ENCODE measurements at places on chromosomes 4 and X.

DNA sequence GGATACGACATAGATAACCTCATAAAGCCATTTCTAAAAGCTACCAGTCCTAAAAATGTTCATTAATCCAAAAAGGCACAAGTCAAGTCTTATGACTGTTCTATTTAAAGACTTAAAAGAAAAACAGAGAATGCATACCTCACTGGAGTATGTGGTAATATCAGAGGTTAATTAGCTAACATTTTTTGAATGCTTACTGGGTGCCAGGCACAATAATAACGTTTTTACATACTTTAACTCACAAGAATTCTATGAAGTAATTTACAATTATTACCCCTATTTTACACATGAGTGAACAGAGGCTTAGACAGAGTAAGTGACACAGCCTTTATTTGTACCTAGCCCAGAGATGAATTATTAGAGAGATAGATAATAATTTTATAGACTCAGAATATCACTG is 207.5 kb downstream of the PDGFC start:
- no peak for DNase-seq

GRCh38 chr4:1246901-1247863 is 1.7 kb downstream of the CTBP1 start:
- DNase-seq = no peak

DNA sequence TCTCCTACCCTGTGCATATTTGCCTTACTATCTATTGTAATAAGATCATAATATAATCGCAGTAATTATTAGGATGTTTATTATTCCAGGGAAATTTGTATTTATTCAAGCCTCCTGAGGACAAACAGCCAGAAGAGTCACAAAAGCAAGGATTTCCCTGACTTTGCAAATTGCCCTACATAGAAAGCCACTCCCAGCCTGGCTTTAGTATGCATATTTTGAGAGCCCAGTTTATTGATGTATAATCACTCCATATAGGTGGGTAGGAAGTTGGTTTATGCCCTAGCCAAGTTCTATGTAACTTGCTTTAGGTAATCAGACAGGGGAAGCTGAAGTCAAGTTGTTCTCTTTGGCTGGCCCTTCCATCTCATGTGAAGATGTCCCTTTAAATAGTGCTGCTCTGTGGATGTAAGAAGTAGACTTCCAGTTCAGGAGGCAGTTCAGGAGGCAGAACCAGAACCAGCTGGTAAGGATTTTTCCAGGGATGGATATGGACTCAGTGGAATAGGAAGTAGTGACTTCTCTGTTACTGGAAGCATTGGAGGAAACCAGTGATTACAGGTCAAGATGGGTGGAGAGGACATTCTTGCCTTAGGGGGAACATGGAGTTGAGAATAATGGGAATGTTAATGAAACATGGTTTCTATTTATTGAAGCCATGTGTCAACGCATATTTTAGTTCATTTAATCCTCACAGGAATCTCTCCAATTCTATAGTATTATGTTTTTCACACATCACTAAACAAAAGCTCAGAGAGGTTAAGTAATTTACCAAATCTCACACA is 70.5 kb upstream of the KIT start:
- no peak for DNase-seq

DNA sequence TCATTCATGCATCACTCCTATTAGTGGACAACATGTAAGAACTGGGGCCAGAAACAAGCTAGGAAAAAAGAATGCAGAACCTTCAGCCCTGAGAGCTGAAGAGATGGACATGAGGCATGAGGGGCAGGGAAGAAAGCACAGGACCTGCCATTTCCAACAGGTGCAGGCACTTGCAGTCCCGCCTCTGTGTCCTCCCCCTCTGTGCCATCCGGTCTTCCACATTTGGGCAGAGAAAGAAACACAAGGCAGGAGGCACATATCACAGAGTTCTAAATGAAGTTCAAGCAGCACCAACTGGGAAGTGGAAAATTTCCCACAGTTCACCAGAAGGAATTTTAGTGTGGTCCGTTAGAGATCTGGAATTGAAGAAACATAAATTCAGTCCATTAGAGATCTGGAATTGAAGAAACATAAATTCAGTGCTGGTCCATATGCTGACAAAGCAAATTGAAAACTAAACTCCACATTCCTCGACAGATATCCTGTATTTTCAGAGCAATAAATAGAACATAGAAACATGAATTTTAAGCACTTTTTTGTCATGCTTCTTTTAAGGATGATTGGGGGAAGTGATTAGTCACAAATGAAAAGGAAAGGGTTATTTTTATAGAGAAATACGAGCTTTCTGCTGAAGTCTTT is 57.2 kb upstream of the DAPP1 start:
- DNase-seq = no peak

- DNase-seq = no peak
Observed at GRCh38 chr4:8247047-8247930, 22.3 kb upstream of the HTRA3 start.

DNA sequence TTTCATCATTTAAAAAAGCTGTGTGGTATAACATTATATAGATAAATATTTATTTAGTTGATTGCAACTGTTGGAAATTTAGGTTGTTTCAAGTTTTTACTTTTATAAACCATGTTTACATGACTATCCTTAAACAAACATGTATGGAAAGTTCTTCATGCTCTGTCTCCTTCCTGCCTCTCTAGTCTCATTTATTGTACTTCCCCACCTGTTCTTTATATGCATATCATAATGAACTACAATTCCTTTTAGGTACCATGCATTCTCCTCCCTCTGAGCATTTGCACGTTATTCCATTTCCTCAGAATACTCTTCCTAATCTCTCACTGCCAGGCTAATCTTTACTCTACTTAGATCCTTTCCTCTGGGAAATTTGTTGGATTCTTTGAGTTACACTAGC is 16.9 kb upstream of the ADH6 start:
- DNase-seq = no peak

DNA sequence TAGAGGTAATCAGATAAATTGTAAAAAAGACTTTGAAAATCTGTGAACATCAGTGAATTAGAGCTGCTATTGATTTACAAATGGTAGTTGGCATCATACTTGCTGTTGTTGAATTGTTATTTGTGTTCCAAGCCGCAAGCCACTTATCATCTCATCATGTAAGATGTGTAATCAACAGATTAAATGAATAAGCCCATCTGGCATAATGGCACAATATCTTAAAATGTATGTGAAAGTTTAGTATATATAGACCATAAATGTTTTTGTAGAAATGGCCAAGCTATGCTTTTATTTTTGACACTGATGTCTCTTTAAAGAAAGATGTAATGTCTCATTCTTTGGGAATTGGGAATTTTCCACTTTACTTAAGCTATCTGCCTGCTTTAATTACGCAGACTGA is 682.6 kb upstream of the GNPDA2 start:
- DNase-seq = no peak

DNA sequence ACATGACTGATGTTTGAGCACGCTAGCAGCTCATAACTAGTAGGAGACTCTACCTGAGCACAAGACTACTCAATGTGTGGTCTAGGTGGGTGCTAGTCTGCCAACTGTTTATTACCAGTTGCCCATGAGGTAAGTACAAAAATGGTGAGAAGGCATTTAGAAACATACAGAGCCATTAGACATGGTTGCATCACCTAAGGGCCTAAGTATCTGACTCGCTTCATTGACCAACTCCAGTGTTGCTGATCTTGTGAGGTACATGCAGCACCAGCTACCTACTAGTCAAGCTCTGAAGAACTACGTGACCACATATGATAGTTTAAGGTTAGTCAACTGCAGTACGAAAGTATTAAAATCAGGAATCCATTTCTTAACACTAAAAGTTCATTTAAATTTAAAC is 39.9 kb downstream of the APBB2 start:
- DNase-seq = no peak

GRCh38 chr4:46586566-46586965 is 196.6 kb upstream of the GABRA2 start:
- no peak for DNase-seq

- DNase-seq = no peak
Observed at GRCh38 chr4:186105647-186106321, 1.3 kb downstream of the FAM149A start.

GRCh38 chr4:77095101-77095821 is 19.5 kb upstream of the CCNI start:
- no peak for DNase-seq

GRCh38 chr4:29310252-29310651 is 1409.9 kb upstream of the PCDH7 start:
- no peak for DNase-seq
